ENCODE measurements at places on chromosomes 6 and 20. TPM values are rescaled to one million over a fixed set of nuclear protein-coding genes. Genes with fewer than 3 reads are reported as not detected.
A peak's percentile ranks its signal among the peaks of the same experiment; 100 is the strongest.

DNA sequence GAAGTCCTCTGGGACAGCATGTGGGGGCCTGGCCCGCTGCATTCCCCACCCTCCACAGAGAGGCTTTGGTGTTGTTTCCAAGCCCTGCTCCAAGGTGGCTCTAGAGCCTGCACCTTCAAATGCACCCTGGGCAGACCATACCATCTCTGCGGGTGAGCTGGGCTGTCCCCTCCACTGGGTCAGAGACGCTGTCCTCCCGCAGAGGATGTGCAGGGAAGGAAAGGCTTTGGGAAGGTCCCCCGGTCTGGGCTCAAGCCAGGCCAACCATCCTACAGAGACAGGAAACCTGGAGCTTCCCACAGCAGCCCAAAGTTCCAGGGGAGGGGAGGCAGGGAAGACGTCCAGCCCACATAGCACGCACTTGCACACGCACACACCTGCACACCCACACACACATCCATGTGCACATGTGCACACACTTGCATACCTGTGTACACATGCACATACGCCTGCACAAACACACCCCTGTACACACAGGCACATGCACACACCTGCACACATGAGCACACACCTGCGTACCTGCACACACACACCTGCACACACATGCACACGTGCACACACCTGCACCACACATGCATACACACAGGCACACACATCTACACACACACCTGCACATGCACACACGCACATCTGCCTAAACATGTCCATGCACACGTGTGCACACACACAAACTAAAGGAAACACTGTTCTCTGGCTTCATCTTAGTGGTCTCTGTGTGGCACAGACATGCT, 155.4 kb downstream of the ERMARD start:
- DNase-seq: no peak

DNA sequence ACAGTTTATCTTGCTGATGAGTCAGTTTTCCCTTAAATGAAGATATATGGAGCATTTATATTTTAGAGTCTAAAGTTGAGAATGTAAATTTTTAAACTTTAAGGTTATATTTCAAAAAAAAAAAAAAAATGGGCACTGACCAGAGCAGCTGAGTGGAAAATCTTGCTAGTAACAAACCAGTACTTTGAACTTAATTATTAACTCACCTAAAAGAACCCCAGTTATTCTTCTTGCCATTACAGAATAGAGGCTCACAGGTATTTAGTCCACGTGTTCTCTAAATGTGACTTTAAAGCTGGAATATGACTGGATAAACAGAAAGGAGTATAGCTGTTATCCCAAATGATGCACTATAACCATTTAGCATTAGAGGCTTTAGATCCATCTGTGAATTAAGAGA, 178.4 kb downstream of the COL9A1 start:
- DNase-seq: no peak

- no peak for DNase-seq
Observed at GRCh38 chr6:56327946-56328727, 80.8 kb upstream of the COL21A1 start.

GRCh38 chr20:58833921-58834320, 16.8 kb downstream of the GNAS-AS1 start:
- DNase-seq: no peak

SPATA25 gene
- 1.8 TPM for total RNA-seq

- DNase-seq: no peak
Observed at GRCh38 chr6:30720738-30721197, 616 bp downstream of the TUBB start.

- no peak for DNase-seq
Observed at GRCh38 chr20:2986466-2986865, 57.0 kb upstream of the GNRH2 start.

GRCh38 chr6:13710552-13711323, 897 bp downstream of the RANBP9 start:
- DNase-seq: no peak

UNC5CL gene
- total RNA-seq: 0.36 TPM

GRCh38 chr6:81895511-81896185, 143.2 kb upstream of the TENT5A start:
- no peak for DNase-seq

GRCh38 chr6:107495971-107496370, 6.1 kb downstream of the SOBP start:
- DNase-seq: no peak

GRCh38 chr6:157328108-157328692, 4.9 kb upstream of the TMEM242 start:
- DNase-seq: peak; percentile 47

DNA sequence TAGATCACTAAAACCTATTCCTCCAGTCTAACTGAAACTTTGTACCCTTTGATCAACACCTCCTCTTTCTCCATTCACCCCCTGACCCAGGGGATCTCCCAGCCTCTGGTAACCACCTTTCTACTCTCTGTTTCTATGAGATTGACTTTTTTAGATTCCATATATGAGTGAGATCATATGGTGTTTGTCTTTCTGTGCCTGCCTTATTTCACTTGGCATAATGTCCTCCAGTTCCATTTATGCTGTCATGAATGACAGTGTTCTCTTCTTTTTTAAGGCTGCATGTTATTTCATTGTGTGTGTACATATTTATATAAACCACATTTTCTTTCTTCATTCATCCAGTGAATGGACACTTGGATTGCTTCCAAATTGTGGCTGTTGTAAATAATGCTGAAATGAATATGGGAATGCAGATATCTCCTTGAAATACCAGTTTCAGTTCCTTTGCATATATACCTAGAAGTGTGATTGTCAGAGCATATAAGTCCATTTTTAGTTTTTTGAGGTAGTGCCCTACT, 57.7 kb downstream of the DHX35 start:
- DNase-seq: no peak

GRCh38 chr20:58127701-58128111, 100.7 kb downstream of the ANKRD60 start:
- DNase-seq: no peak

All from Panc1 (cell line).